MG63 (cell line): ENCODE measurements at places on chromosomes 2 and 18. TPM values are rescaled to one million over a fixed set of nuclear protein-coding genes. Genes with fewer than 3 reads are reported as not detected.

DNA sequence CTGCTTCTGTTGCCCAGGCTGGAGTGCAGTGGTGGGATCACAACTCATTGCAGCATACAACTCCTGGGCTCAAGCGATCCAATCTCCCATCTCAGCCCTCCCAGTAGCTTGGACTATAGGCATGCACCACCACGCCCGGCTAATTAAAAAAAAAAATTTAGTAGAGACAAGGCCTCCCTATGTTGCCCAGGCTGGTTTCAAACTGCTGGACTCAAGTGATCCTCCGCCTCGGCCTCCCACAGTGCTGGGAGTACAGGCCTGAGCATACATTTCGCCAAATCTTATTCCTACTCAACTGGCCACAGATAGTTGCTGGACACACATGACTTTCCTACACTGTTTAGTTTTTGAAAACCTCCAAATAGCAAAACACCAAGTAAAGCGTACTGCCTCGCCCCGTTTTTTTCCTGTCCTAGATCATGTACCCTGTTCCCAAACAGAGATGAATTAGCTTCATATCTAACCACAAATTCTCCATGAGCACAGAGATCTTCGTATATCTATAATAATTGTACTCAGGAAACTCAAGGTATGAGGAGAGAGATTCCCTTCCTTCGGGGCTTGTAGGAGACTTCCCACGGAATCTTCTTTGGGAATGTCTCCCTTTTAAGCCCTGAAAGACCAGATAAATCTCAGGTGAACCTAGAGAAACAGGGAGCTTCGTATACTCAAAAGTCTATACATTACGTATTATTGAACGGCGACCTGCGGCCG lies 598 bp upstream of the C2orf69 start:
- no peak for DNase-seq

GRCh38 chr2:49416252-49416651 lies 261.9 kb upstream of the FSHR start:
- DNase-seq: no peak

DNA sequence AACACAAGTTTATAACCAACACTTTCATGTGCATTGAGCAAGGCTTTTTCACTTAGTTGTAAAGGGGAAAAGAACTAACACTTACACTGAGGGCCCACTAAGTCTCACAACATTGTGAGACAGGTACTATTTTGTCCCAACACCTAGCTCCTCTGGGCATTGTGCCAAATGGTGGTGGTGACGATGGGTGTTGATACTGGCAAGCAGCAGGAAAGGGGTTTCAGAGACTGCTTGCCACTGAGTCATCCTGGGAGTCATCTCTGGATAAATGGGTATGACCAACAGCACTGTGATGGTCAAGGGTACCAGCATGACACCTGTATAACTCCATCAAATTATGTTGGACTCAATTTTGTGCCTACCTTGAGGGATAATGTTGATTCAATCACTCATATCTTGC lies 138.8 kb upstream of the ITGA6 start:
- peak; percentile 29 for DNase-seq

DNA sequence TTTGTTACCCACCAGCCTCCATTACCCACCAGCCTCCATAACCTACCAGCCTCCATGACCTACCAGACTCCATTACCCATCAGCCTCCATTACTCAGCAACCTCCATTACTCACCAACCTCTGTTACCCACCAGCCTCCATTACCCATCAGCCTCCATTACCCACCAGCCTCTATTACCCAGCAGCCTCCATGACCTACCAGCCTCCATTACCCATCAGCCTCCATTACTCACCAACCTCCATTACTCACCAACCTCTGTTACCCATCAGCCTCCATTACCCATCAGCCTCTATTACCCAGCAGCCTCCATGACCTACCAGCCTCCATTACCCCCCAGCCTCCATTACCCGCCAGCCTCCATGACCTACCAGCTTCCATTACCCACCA lies 133.3 kb upstream of the HS6ST1 start:
- no peak for DNase-seq

GRCh38 chr18:7147399-7147798 lies 29.8 kb upstream of the LAMA1 start:
- DNase-seq: no peak

ELAC1 gene
- total RNA-seq: 5.8 and 7.9 TPM in 2 replicates

PPP1R1C gene
- 0.07 and 0.53 TPM in 2 replicates for total RNA-seq
